Sigmoid colon (tissue), 7 donors: ENCODE measurements at places on chromosomes 16 and 17.

GRCh38 chr16:28491230-28491969, 474 bp downstream of the CLN3 start:
- peak; percentile 77 for DNase-seq

- no peak for DNase-seq
These were observed 1631.0 kb downstream of the CDH8 start for GRCh38 chr16:60405286-60405685.

DNA sequence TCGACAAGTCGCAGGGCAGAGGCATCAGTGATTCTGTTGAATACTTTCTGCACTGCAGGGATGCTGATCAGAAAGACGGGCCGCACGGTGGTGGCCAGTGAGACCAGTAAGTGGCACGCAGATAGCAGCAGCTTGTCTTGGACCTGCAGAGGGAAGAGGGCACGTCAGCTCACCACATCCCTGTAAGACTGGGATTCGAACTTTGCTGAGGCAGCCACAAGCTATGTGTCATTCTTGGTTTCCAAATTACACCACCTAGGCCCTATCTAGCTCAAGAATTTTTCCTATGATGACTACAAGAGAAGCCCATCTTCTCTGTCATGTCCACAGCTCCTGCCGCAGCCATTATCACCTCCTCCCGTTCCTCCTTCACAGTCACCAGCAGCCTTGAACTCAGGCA, 49.4 kb upstream of the GSG1L start:
- no peak for DNase-seq

GRCh38 chr17:35901631-35902175, 21.5 kb upstream of the CCL5 start:
- DNase-seq, result no peak

- DNase-seq, result no peak
These were observed 10.2 kb downstream of the SOCS7 start for GRCh38 chr17:38361694-38362465.

- DNase-seq, result no peak
These were observed 5.5 kb downstream of the IGSF6 start for GRCh38 chr16:21646721-21647561.

GRCh38 chr16:80932708-80933095, 74.0 kb downstream of the CMC2 start:
- peak; percentile 79 for DNase-seq

GRCh38 chr17:574061-574460, 140.6 kb downstream of the VPS53 start:
- DNase-seq, result peak; percentile 71

DNA sequence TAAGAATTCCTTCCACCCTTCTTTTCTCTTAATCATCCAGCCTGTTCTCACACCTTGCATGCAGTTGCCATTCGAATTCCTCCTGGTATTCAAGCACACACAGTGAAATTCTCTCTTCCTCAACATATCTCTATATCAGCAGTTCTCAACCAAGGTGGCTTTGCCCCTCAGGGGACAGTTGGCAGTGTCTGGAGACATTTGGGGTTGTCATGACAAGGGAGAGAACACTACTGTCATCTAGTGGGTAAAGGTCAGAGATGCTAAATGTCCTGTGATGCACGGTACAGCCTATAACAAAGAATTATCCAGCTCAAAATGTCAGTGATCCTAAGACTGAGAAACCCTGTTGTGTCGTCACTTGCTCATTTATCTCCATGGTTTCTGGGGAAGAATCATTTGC, 94.8 kb upstream of the CPHXL start:
- DNase-seq, result no peak

GRCh38 chr17:72778169-72779151, 314.0 kb downstream of the SLC39A11 start:
- no peak for DNase-seq

GRCh38 chr16:2933701-2934100, 22.0 kb downstream of the FLYWCH1 start:
- DNase-seq, result no peak

- DNase-seq, result no peak
These were observed 1.6 kb downstream of the CKLF start for GRCh38 chr16:66554021-66554420.

GRCh38 chr17:63477480-63478440, 899 bp downstream of the ACE start:
- no peak for DNase-seq

- DNase-seq, result no peak
These were observed 8.2 kb downstream of the UBE2O start for GRCh38 chr17:76444518-76445311.

- DNase-seq, result peak; percentile 90
These were observed 5.5 kb upstream of the RHBDF2 start for GRCh38 chr17:76506408-76507345.

- no peak for DNase-seq
These were observed 772 bp upstream of the NUP93 start for GRCh38 chr16:56728980-56729734.

DNA sequence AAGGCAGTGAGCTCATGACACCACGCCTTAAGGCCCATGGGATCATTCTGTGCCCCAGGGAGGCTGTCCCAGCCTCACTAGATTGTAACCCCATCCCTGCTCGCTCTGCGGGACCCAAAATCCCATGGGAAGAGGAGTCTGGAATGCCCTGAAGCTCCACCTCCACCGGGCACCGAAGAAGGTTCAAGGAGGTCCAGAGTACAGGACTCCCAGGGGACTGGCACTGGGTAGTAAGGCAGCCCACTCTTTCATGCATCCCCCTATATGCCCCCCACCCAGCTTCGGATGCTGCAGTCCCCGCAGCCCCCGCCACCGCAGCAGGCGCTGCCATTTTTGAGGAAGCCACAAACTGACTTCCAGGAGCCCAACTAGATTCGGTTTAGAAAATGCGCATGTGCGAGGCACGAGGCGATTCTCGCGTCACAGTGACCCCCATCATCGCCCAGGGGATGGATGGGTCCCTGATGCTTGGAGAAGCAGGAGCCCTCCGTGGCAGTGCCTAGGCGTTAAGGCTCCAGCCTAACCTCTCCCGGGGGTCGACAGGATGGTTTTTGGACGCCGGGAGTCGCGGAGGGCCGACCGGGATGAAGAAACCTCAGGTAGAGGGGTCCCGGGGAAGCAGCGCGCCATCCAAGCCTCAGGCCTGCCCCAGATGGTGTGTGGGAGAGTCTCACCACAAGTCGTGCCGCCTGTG, 1681.0 kb downstream of the TP53TG3F start:
- no peak for DNase-seq

GRCh38 chr17:57626520-57627210, 118.4 kb downstream of the CCDC182 start:
- DNase-seq, result no peak

DNA sequence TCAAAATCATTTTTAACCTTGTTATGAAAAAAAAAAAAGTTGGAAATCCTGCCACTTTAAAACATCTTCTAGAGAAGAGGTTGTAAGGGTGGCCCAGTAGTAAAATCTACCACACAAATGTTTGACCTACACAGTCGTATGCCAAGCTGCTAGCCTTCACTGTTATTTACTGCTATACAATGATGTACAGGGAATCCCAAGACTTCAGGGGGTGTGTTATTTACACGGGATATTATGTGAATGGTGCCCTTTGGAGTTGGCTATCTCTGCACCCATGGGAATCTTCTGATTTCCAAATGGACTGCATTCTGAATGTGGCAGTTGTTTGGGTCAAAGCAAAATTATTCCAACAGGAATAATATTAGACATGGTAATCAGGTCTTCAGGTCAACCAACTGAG, 45.9 kb downstream of the STH start:
- no peak for DNase-seq

DNA sequence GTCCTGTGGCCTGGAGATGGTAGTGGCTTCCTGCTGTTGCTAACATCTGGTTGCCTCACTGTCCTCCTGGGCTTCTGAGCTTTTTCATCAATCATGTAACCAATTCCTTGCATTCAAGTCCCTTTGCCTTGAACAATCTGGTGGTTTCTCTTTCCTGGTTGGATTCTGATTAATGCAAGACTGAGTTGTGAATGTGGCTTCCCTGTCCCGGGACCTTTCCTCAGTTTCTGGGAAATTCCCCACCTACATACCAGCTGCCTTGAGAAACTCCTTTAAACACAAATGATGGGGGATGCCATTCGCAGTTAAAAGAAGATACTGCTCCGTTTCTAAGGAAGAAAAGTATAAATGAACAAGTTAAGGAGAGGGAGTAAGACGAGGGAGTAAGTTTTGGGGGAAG, 39.9 kb upstream of the NLRP1 start:
- DNase-seq, result no peak

DNA sequence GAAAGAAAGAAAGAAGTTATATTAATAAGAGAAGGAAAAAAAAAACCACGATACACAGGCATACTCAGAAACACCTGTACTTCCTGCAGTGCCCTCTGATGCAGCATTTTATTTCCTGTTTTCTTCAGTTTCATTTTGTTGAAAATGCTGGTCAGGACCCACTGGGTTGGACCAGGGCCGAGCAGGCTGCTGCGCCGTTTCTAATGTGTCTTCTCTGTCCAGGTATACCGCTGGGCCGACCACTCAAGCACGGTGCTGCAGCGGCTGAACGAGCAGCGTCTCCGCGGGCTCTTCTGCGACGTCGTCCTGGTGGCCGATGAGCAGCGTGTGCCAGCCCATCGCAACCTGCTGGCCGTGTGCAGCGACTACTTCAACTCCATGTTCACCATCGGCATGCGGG, 8.3 kb downstream of the KLHL36 start:
- DNase-seq, result no peak

DNA sequence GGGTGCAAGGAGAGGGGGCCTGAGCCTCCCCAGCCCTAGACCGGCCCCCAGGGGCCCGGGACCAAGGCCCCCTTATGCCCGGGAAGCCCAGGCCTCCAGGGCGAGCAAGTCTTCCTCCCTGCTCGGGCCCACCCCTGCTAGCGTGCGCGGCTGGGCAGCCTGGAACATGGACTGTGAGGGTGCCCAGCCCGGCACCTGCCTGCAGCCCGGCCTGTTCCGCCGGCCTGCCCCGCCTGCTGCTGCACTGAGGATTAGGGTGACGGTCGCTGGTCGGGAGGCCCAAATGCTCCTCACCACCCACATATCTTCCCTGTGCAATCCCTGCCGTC, 6.0 kb downstream of the HS3ST6 start:
- no peak for DNase-seq

DNA sequence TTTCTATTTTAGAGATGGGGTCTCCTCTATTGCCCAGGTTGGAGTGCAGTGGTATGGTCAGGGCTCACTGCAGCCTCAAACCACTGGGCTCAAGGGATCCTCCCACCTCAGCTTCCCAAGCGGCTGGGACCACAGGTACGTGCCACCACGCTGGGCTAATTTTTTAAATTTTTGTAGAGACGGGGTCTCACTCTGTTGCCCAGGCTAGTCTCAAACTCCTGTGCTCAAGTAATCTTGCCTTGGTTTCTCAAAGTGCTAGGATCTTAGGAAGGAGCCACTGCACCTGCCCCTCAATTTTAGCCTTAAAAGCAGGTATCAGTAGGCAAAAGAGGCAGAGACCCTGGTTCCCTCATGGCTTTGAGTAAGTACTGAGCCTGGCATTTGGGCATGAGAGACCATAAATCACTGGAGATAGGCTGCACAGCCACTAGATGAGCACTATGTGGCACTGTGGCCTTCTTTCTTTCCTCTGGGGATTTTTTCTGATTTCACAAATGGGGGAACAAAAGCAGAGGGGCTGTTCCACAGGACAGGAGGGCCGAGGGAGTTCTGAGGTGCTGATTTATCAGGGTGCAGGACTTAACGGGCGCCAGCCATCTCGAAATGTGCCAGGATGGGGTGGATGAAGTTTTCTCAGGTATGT, 82.2 kb downstream of the PLXDC1 start:
- DNase-seq, result no peak

- no peak for DNase-seq
These were observed 1.5 kb downstream of the GGA2 start for GRCh38 chr16:23508589-23509440.

DNA sequence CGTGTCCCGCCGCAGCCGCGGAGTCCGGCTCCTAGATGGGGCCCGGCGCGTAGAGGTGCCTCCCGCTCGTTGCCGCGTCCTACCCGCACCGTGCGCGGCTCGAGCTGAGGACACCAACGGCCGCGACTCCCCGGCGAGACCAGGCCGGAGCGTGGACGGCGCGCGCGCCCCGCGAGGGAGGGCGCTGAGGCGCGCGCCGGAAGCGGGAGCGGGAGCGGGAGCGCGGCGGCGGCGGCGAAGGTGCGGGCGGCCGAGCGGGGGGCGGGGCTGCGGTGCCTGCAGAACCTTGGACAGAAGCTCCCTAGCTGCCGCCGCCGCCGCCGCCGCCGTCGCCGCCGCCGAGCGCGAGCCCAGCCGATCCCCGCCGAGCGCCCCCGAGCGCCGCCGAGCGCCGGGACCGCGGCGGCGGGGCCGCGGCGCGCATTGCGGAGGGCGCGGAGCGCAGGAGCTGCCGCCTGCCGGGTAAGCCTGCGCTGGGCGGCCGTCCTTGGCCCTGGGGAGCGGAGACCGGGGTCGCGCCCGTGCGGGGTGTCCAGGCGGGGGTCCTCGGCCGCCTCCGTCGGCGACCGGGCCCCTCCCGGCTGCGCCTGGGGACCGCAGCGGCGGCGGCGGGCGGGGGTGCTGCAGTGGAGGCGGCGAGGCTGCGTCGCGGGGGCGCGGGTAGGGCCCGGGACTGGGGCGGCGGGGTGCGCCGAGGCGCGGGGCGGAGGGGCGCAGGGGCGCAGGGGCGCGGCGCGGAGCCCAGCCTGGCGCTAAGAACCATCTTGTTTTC, at the start of gene CDK5R1:
Gene CDK5R1 (plus strand): TSS at position 293 of the 772 bp plus-strand sequence. CDS start 628 bp downstream, outside the sequence.
- DNase-seq, result no peak

- DNase-seq, result peak; percentile 87
These were observed 338.1 kb downstream of the SEC14L1 start for GRCh38 chr17:77478899-77479298.

DNA sequence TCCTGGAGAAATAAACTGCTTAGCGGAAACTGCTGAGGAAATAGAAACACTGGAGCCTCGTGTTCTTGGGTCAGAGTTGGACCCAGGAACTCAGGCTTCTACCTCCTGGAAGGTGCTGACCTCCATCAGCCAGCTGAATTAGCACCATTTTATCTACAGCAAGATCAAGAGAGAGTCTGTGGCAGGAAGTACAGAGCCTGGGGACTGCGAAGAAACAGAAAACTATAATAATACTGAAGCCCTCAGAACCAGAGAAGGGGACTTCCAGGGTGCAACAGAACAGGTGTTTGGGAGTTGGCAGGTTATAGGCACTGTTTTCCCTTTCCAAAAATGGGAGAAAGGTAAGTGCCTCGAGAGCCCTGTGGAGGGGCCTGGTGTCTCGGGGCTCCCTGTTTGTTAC, 379.7 kb downstream of the CA10 start:
- no peak for DNase-seq

- no peak for DNase-seq
These were observed 2.4 kb downstream of the EFNB3 start for GRCh38 chr17:7707446-7707845.

GRCh38 chr16:52512297-52512987, 34.5 kb downstream of the TOX3 start:
- DNase-seq, result no peak

- no peak for DNase-seq
These were observed 21.4 kb downstream of the BAIAP2 start for GRCh38 chr17:81056312-81056711.

DNA sequence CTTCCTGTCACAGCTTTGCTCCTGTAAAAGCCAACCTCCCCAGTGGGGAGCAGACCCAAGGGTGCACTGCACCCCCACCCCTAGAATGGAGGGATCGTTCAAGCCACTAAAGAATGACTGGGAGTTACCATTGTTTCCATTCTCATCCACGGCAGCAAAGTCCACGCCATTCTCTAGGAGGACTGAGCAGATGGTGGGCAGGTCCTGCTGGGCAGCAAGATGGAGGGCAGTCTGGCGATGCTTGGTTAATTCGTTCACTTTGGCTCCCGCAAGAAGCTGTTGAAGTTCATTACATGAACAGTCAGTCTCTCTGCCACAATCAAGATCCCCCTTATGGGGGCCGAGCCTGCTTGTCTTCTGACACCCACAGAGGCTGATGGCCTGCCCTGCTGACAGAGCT, 30.8 kb downstream of the CYB5D2 start:
- DNase-seq, result no peak

GRCh38 chr16:50395763-50396710, 27.2 kb upstream of the BRD7 start:
- DNase-seq, result no peak
